ENCODE measurements at places on chromosomes 1 and 21.

DNA sequence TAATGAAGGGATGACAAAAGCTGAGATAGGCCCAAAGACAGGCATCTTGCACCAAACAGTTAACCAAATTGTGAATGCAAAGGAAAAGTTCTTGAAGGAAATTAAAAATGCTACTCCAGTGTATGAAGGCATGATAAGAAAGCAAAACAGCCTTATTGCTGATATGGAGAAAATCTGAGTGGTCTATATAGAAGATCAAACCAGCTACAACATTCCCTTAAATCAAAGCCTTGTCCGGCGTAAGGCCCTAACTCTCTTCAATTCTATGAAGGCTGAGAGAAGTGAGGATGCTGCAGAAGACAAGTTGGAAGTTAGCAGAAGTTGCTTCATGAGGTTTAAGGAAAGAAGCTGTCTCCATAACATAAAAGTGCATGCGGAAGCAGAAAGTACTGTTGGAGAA lies 4.3 kb upstream of the ANGEL2 start:
- DNase-seq, result no peak

- DNase-seq, result no peak
These were observed 88.7 kb downstream of the HLX start for GRCh38 chr1:220967911-220968310.

DNA sequence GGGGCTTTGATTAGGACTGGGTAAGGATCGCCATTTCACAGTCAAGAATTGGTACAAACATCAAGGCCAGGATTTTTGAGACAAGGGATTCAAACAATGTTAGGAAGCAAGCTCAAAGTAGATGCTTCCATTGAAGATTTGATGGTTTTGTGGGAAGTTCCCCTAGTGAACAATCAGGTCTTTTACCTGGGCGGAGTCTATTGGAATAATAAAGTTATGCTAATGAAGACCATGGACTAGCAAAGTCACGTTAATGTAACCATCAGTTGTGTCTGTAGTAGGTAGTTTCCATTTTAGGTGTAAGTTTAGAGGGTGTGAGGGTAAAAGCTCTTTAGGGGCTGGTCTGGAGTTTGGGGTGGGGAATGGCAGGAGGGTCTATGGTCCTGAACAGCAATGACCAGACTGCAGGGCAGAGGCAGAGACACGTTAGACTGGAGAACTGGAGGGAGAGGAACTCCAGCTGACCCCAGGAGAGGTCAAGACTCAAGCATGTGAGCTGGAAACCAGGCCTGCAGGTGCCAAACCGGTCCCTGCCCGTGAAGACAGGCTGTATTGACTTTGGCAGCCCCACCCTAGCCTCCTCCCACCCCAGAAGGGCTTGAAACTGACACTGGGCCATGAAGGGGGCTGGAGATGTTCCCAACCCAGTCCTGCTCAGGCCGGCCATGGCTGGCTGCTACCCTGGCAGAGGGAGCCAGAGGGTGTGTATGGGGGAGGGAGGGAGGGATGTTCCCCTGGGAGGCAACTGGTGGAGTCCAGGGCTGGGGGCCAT lies 36.0 kb upstream of the GPR37L1 start:
- peak; percentile 59 for DNase-seq

DNA sequence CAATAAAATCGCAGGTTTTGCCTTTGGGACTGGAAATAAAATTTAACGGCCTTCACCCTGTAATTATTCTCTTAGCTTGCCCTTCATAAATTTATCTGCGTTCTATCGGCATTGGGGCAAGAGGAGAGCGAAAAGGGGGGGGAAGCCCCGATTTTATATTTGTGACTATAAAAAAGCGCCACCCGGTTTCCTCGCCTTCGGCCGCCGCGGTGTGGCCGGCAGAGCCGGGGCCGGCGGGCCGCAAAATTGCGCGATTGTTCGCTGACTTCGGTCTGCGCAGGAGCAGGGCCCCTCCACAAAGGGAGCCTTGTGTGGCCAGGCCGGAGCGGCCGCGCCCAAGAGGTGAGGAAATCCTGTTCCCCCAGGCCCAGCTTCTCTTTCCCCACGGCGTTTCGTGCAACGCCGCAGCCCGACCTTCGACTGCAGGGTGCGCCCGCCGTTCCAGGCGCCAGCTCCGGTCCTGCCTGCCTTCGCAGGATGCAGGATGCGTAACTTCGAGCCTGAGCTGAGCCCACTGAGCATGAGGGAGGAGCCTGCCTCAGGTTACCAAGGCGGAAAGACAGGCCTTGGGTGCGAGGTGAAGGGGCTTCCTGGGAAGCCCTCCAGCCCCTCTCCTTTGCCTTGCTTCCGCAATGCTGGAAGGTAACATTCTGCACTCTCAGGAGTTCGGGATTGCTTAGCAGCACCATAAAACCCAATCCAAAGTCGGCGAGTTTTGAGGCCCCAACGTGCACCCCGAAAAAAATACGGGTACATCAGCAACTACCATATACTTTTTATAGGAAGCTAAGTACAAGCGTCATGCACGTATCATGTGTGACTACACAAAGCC lies 4.9 kb upstream of the TBX15 start:
- no peak for DNase-seq

DNA sequence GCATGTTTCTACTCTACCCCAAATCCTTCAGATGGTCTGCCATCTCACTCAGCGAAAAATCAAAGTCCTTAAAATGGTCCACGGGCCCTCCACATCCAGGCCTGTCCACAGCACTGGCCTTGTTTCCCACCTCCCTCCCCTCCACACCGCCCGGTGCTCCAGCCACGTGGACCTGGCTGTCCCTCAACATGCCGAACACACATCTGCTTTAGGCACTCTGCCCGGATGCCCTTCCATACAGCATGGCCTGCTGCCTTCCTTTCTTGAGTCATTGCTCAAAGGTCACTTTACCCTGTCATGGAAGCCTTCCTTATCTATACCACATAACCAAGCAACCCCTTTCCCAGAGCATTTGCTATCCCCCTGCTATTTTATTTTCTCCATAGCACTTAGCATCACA lies 143.0 kb downstream of the DNM3 start:
- no peak for DNase-seq

GRCh38 chr1:39896909-39897685 lies 4.6 kb downstream of the MYCL start:
- no peak for DNase-seq

GRCh38 chr1:155026154-155026553 lies 7.4 kb downstream of the DCST2 start:
- DNase-seq, result no peak

DNA sequence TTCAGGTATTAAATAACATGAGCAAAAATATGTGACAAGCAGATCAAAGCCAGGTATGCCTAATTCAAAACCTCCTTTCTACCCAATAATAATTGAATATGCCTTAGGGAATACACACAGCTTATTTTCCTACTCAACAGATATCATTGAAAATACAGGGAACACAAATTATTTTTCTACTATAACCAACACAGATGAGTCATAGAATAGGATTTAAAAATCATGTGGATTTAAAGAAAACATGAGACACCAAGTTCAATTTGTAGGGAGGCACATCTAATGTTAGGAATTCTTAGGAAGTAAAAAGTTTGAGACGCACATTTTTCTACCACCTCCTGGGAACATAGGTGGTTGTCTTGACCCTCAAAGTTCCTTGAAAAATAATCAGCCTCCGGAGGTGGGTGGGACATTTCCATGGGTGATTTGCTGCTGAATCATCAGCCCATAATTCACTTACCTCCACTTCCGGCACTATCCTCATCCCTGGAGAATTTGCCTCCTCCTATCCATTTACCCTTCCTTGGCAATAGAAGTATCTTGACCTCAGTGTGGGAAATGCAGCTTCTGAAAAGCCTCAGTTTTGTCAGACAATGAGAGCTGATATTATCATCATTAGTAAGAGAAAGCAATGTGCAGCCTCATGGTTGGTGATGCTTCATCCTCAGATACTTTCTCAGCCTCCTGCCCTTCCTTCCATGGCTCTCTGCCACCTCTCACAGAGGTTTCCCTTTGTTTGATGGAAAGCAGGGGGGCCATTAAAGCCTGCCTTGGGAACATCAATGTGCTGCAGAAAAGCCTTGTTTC lies 33.5 kb upstream of the RGS4 start:
- peak; percentile 31 for DNase-seq

DNA sequence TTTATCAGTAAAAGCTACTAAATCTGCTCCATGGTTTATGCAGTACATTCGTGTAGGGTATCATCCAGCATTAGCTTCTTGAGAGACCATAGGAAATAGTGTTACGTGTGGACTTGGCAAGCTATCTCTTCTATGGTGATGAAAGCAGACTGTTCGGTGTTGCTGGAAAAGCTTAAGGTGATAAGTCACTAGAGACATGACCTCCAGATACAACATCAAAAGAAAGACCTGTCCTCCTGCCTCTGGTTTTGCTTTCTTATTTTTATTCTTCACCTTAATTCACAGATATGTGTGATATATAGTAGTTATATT lies 53.5 kb upstream of the S1PR1 start:
- DNase-seq, result no peak

DNA sequence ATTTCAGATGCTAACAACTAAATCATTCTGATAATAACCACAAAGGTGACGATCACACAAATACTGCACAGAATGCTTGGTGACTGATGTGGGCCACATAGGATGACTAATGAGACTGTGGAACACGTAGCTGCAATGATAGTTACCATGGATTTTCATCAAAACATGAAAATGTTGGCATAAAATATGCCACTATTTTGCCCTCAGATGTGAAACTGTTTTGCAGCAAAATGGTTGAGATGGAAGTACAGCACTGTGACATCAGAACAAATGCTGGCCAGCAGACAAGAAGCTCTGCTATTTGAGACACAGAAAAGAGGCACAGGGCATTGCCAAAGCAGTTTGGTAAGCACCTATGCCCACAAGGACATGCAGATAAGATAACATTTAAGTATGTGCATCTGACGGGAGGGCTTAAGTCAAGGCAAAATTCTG lies 83.8 kb downstream of the NIBAN1 start:
- no peak for DNase-seq

DNA sequence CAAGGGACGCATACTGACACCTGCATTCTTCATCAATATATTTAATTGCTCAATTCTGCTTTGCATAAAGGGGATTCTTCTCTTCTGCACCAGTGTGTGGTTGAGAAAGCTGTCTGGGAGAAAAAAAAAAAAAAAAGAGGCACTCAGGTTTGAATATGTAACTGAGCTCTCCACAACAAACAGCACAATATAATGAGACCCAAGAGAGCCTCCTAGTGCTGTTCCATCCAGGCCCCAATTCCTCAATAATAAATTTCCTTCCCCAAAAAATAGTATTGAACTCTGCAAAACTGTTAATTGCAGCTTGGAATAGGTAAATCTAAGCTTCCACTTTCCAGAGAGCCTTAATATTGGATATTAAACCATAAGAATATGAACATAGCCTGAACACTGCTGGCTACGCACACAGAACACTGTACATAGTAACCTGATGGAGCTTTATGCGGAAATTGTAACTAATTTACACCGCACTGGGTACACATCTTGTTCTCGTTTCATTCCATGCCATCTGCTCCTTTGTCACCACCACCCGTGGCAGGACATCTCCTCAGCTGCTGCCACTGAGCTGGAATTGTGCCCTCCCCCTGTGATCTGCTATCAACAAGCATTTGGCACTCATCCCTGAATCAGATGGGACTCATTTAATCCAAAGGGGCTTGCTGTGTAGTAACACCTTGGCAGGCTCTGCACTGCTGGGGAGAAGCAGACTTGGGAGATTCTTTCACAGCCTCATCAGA lies 272.0 kb downstream of the HHIPL2 start:
- no peak for DNase-seq

- DNase-seq, result no peak
These were observed 11.7 kb downstream of the CTSK start for GRCh38 chr1:150796374-150796773.

GRCh38 chr1:178530037-178530402 lies 17.1 kb downstream of the TEX35 start:
- DNase-seq, result no peak

- no peak for DNase-seq
These were observed 16.6 kb upstream of the ATF3 start for GRCh38 chr1:212591922-212592321.

- DNase-seq, result no peak
These were observed 58.0 kb downstream of the SLC27A3 start for GRCh38 chr1:153833171-153833570.

GRCh38 chr1:46179138-46180081 lies 3.1 kb upstream of the P3R3URF start:
- DNase-seq, result peak; percentile 61

DNA sequence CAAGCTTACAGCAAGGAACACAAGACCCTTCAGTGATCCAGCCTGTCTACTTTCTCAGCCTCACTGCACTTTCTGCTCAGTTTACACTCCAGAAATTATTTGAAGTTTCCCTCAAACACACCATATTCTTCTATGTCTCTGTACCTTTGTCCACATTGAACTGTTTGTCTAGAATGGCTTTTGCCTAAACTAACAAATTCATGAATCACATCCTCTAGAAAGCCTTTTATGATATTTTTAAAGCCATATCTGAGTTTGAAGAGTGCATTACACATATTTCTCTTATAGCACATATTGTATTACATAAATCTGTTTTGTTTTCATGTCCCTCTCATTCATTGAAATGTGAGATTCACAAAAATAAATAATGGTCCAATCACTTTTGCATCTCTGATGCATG lies 446.0 kb upstream of the ZRANB2 start:
- no peak for DNase-seq

DNA sequence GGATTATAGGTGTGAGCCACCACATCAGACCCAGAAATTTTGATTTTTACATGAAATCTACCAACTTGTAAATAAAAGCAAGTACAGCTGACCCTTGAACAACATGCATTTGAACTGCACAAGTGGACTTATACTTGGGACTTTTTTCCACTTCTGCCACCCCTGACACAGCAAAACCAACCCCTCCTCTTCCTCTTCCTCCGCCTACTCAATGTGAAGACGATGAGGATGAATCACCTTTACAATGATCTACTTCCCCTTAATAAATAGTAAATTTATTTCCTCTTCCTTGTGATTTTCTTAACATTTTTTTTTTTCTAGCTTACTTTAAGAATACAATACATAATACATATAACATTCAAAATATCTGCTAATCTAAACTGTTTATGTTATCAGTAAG lies 17.5 kb upstream of the YRDC start:
- no peak for DNase-seq

DNA sequence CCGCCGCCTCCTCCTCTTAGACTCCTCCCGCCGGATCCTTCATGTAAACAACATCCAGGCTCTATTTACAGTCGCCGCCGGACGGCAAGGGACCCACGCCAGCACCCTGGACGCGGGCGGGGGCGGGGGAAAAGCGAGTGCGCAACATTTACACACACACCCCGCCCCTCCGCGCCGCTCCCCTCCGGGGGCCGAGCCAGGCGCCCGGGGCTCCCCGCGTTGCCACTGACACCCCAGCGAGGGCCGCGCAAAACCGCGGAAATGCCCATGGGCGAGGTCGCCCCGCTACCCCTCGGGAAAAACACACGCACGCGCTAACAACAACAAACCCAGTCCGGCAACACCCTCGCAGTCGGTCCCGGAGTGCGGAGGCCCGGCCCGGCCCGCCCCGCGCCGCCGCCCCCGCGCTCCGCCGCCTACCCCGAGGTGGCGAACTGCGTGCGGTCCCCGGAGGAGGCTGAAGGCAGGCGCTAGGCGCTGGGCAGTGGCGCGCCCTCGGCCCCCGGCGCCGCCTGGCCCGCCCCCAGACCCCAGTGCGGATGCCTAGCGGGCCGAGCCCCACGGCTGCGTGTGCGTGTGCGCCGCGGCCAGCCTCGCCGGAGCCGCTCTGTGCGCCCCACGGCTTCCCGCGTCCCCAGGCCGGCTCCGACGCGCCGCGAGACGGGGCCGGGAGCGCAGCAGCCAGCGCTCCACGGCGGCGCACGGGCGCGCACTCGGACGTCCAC lies 81.1 kb upstream of the AK4 start:
- no peak for DNase-seq

All from NCI-H187 (cell line).